ENCODE measurements at places on chromosomes 12 and 14.

DNA sequence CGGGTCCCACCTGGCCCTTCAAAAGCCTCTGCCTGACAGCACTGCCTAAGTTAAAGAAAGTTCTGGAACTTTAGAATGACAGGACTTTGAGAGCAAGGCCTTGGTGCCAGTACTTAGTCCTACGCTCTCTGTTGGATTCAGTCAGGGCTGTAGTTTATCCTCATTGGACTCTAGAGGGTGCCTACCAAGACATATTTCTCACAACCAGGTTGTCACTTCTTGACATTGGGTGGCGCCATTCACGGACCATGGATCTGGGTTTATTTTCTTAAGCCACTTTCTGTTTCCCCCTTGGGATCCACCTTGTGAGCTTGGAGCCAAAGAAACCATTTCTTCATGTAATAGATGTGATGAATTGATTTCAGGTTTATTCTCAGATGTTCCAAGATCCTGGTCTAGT lies 787.0 kb upstream of the TBX3 start:
- no peak for DNase-seq

DNA sequence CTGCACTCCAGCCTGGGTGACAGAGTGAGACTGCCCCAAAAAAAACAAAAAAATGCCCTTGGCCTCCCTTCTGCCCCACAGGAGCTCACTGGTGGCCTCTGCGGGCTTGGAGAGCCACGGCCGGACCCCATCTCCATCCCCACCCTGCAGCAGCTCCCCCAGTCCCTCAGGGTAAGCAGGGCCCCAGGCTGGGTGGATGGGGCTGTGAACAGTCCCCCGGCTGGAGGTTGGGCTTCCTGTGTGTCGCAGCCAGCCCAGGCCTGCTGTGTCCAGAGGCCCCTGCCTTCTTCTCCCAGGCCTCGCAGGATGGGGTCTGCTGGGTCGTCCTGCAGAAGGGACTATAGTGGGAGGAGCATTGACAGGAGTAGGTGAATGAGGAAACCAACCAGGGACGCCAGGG lies 15.4 kb upstream of the PUS1 start:
- no peak for DNase-seq

DNA sequence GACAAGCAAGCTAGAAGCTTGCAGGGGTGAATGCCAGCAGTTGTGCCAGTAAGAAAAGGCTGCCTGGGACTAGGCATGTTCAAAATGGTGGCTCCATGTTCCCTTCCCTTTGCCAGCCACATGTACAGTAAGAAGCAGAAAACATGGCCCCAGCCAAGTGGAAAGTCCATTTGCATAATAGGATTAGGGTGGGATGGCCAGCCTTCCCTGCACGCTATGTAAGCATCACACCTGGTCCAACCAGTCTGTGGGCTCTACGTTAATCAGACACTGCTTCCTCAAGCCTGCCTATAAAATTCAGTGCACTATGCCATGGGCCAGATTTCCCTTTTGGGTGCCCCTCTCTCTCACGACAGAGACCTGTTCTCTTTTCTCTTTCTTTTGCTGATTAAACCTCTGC lies 288.4 kb downstream of the GXYLT1 start:
- DNase-seq: no peak

- DNase-seq: peak; percentile 4
Observed at GRCh38 chr12:44874981-44875416, 1.1 kb downstream of the NELL2 start.

GRCh38 chr12:30138483-30138882 lies 354.7 kb upstream of the TMTC1 start:
- DNase-seq: no peak
